GM12864 (cell line): ENCODE measurements at places on chromosomes 3 and 15.

- DNase-seq, result no peak
Observed at GRCh38 chr15:58467121-58467721, 35.4 kb downstream of the LIPC start.

GRCh38 chr15:96409215-96410138 lies 79.0 kb downstream of the NR2F2 start:
- no peak for DNase-seq

GRCh38 chr3:12560505-12561190 lies 3.8 kb downstream of the MKRN2 start:
- no peak for DNase-seq

- no peak for DNase-seq
Observed at GRCh38 chr3:16102187-16102561, 72.3 kb upstream of the GALNT15 start.

DNA sequence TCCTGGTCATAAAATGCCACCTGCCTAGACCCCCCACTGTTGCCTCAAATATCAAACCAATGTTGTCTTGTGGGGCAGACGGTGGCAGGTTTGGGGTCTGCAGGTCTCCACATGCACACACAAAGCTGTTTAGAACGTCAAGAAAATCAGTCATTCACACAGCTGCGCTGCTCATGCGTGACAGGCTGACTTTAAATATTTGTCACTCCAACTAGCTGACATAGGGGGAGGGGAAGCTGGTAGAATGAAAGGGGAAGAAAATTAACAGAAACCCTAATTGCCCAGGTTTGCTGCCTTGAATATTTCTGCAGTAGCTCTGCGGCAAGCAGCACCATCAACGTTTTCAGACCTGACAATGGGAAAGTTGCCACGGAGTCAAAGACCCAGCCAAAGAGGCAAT lies 201.8 kb downstream of the ABHD5 start:
- peak; percentile 47 for DNase-seq

DNA sequence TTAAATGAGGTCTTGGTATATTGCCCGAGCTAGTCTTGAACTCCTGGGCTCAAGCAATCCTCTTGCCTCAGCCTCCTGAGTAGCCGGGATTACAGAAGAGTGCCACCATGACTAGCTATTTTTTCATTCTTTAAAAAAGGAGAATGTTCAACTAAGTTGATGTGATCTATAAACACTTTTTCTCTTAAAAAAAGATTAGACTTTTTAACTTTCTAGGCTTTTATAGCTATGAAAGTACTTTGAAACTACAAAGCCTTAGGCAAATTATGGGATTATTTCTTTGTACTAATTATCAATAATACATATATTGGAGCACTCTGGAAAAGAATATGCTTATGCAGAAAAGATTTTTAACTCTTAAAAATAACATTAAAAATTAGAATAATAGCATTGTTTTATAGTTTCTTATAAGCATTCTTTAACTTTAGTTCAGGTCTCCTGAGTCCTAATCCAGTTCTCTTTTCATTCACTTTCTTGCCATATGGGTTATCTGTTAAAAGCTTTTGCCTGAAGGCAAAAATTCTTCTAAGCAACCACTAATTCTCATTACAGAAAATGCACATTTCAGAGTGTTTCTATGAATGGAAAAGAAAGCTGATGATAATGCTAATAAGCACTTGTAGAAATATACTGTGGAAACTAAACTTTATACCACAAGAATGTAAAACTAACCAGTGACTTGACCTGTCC lies 87.8 kb downstream of the DPPA2 start:
- DNase-seq, result no peak

- no peak for DNase-seq
Observed at GRCh38 chr15:79632457-79632856, 200.3 kb downstream of the MINAR1 start.

- no peak for DNase-seq
Observed at GRCh38 chr3:110391640-110392395, 679.8 kb upstream of the NECTIN3 start.

GRCh38 chr3:108669208-108669607 lies 79.7 kb downstream of the DZIP3 start:
- DNase-seq, result no peak

DNA sequence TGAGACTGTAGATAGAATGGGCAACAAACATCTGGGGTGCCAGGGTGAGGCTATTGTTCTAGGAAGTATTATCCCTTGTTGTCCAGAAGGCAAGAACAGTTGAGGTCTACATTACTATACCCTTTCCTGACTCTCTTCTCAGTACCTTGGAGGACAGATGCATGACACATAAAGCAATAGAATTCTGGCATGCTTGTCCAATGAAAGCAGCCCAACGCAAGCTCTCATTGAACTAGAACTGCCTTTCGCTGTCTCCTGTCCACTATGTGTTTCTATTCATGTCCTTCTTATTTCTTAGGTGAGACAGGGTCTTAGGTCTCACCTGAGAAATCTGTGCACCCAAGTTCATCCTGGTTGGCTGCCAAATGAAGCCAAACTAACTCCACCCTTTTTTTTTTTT lies 68.6 kb downstream of the TGFBR2 start:
- no peak for DNase-seq

- no peak for DNase-seq
Observed at GRCh38 chr15:70379134-70379533, 281.4 kb upstream of the TLE3 start.

GRCh38 chr3:194102436-194102835 lies 33.5 kb upstream of the HES1 start:
- peak; percentile 52 for DNase-seq

DNA sequence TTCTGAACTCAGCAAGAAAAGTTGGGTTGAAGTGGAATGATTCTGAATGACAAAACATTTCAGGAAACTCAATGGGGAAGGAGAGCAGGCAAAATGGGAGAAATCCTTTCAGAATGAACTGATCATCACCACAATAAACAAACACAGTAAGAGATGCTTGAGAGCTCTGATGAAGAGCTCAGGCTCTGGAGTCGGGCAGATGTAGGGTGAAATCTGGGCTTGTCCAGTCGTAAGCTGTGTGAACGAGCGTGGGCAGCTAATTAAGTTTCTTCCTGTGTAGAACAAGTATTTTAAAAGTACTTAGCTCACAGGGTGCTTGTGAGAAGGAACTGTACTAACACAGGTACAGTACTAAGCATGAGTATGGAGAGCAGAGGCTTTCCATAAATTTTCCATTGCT lies 406.2 kb downstream of the FOXP1 start:
- no peak for DNase-seq

DNA sequence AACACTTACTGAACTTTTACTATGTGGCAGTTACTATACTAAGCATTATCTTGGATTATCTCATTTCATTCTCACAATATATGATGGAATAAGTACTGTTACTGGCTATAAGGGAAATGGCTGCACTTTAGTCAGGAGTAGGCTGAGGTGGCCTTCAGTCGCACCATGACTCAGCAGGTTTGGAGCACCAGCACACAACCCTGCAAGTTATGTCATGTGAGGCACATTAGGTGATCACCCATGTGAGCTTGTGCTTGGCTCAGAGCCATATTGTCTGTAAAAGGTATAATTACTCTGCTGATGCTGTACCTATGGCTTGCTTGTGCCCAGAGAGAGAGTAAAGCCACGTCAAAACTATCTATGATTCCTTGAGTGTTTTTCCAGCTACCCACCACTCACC lies 54.1 kb upstream of the TIPARP start:
- DNase-seq, result no peak

- DNase-seq, result no peak
Observed at GRCh38 chr3:125556314-125556713, 36.3 kb upstream of the SNX4 start.

- no peak for DNase-seq
Observed at GRCh38 chr15:90419738-90420406, 31.8 kb downstream of the IQGAP1 start.

GRCh38 chr15:42456971-42457370 lies 34.0 kb downstream of the ZNF106 start:
- DNase-seq, result no peak

GRCh38 chr3:54028372-54028771 lies 94.0 kb upstream of the CACNA2D3 start:
- no peak for DNase-seq

DNA sequence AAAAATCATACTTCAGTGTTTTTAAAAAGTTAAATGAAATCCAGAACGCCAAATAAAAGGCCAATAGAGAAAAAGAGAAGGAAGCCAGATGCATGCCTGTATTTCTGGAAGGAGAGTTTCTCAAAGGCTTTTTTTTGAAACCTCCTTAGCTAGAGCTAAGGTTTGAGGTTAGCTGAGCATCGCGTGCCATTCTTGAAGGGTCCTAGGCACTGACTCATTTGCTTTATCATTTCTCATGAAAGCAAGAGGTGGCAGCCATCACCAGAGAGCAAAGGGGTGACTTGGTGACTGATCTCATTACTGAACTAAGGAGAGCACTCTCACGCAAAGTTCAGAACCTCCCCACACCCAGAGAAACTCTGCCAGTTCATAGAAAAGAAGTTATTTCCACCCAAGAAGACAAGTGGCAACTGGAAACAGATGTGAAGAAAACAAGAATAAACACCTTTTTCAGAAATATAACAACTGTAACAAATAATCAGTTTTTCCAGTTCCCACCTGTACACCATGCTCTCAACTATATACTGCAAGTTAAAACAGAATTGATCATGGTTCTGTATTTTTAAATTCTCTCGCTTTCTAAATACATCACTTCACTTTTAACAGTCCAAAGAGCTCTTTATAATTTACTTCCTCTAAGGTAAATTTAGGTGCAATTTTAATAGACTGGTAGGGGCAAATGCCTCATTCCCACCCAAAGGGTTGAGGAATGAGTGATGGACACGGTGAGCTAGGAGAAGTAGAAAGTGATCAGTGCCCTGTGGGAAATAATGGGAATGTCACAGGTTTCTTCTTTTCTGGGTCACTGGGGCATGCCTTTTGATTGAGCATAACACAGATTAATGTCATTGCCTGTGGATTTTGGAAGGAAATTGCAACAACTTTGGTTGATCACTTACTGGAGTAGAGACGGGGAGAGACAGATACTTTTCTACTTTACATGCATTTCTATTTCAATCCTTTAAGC lies 24.7 kb downstream of the GPR15 start:
- DNase-seq, result peak; percentile 98

DNA sequence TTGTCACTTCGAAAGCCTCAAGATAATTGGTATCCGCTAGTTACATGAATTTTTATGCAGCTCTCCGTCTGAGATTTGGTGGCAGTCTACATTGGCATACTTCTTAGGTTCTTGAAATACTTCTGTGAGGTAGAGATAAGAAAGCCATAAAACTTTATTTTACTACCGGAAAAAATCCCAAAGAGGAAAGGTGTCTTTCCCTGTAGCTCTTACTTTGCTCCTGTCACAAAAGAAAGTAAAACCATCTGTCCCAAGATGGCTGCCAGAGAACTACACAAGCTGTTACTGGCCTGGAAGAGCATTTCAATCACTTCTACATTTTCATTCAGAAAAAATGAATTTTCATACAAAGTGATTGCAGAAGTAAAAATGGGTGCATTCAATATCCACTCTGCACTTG lies 214.8 kb upstream of the ST8SIA2 start:
- no peak for DNase-seq

- no peak for DNase-seq
Observed at GRCh38 chr3:37764586-37764985, 97.1 kb upstream of the CTDSPL start.

DNA sequence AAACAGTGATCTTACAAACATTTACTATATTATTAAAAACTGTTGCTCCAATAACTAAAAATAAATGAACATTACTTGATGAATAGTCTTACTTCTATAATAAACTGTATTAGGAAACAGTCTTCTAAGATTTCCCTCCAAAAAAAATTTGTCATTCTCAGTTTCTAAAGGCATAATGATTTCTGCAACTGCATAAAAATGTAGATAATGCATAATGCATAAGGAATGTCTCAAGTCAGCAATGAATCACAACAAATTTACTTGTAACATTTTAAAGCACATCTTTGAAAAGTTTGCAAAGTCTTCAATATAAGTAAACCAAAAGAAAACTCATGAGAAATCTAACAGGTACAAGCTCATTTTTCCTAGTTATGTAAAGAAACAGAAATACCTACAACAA lies 113.5 kb downstream of the VPS13C start:
- DNase-seq, result no peak

- no peak for DNase-seq
Observed at GRCh38 chr15:27965546-27965945, 133.6 kb downstream of the OCA2 start.

DNA sequence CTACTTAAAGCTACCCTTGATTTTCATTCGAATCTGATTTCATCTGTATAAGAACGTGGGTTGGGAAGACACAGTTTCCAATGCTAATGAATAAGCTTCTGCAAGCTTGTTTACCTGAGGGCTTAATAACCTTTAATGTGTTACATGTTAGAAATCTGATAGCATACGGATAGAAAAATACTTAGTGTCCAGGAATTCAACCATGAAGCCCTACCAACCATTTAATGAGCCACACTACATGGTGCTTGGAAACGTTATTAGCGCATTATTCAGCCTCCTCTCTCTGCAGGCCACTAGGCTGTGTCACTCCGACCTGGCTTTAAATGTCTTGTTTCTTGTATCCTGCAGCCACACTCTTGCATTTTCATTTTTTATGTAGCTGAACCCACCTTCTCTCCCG lies 1.6 kb downstream of the FAM81A start:
- DNase-seq, result no peak

DNA sequence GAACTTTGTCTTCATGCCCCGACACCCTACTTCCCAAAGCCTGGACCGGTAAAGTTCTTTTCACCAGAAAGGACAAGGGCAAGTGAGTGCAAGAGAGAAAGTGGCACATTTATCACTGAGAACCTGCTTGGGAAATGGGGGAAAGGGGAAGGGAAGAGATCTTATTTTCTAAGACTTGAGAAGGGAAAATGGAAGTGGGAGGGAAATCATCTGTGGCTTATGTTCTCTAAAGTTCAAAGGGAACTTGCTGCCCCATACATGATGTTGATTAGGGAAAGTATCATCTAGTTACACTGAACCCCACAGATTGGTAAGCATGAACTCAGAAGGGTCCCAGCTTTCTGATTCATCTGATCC lies 199.5 kb upstream of the LPP start:
- no peak for DNase-seq

DNA sequence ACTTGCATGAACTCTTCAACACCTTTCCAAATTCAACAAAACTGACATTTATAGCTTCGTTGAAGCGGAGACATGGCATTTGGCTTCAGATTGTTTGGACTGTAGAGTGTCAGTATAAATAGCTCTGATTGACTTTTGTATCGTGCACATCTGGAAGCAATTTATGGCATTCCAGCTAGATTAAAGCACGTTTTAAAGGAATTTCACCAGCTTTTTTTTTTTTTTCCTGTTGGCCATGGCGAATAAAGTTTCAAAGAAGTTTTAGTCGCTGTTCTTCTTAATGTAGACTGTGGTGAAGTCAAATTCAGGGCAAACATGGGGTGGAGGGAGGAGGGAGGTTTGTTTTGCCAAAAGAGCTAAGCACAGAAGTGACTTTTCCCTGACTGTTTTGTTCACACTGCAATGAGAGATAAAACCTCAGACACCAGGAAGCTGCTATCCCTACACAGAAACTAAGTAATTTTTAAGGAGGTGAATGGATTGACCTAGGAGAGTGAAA lies 391.0 kb upstream of the RARB start:
- DNase-seq, result no peak

GRCh38 chr3:99344216-99344615 lies 294.2 kb upstream of the COL8A1 start:
- no peak for DNase-seq
